ENCODE measurements at places on chromosomes 1 and 21.

- DNase-seq: no peak
Measured at GRCh38 chr1:239306426-239306825, 79.9 kb upstream of the CHRM3 start.

GRCh38 chr1:218677026-218677425 is 331.9 kb downstream of the TGFB2 start:
- no peak for DNase-seq

GRCh38 chr21:18467715-18468114 is 64.1 kb upstream of the TMPRSS15 start:
- DNase-seq: no peak

- no peak for DNase-seq
Measured at GRCh38 chr1:81225789-81226602, 574.7 kb upstream of the ADGRL2 start.

- DNase-seq: peak; percentile 67
Measured at GRCh38 chr1:160711602-160712311, at the start of gene CD48. TSS of gene CD48 (minus strand) at chr1:160711822. CDS start at chr1:160711763, 59 bp downstream.

- peak; percentile 57 for DNase-seq
Measured at GRCh38 chr1:183590244-183591191, at the start of gene NCF2. TSS of gene NCF2 (minus strand) at chr1:183590459. CDS start at chr1:183590329, 130 bp downstream.
